ENCODE measurements at places on chromosomes 11 and 22. TPM values are rescaled to one million over a fixed set of nuclear protein-coding genes. Genes with fewer than 3 reads are reported as not detected.
A peak's percentile ranks its signal among the peaks of the same experiment; 100 is the strongest.

ABTB2 gene
- total RNA-seq: 5.8 TPM

OR52B4 gene
- total RNA-seq: not detected

GRCh38 chr11:74024261-74025029 is 15.6 kb upstream of the UCP3 start:
- peak; percentile 27 for DNase-seq

DENND5A gene
- 73.6 TPM for total RNA-seq

DNA sequence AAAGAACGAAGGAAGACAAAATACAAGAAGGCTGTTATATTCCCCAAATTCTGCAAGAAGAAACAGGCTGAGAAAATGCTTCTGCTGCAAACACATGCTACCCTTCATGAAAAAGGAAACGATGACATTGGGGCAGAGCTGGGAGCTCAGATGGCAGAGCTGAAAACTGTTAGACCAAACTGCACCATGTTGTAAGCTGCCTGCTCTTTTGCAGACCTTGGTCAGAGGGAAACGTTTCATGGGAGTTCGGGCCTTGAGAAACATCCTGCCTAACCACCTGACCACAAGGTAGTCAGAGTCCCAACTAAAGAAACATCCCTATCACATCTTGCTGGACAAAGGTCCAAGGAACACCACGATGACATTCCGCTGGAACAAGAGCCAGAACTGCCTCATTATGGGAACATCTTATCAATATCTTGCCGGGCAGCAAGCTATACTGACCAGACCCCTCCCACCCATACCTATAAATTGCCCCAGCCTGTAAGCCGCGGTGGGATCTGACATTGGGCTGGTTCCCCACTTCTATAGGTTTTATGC is 110.7 kb upstream of the CTSC start:
- DNase-seq: no peak

DNA sequence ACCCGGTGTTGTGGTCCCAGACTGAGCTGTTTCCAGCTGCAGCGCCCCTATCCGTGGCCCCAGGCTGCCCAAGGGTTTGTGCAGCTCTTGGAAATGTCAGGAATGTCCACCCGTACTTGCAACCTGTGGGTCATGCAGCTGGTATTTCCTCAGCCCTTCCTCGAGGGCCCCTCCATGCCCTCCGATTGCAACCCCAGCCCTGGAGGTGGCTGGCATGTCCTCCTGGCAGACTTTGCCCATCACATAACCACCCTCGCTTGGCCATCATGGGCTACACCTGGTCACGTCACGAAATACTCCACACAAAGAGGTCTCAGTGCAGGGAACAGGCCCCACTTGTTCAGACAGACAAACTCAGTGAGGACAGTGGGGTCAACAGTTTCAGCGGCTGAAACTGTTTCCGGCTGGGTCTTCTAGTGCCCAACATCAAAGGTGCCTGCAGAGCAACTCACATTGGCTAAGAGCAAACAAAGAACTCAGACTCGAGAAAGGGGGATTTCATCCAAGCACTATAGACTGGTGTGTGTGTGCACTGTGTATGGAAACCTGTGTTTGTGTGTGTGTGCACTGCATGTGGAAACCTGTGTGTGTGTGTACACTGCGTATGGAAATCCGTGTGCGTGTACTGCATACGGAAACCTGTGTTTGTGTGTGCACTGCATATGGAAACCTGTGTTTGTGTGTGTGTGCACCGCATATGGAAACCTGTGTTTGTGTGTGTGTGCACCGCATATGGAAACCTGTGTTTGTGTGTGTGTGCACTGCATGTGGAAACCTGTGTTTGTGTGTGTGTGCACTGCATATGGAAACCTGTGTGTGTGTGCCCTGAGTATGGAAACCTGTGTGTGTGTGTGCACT is 72.8 kb upstream of the CCND1 start:
- no peak for DNase-seq

DNA sequence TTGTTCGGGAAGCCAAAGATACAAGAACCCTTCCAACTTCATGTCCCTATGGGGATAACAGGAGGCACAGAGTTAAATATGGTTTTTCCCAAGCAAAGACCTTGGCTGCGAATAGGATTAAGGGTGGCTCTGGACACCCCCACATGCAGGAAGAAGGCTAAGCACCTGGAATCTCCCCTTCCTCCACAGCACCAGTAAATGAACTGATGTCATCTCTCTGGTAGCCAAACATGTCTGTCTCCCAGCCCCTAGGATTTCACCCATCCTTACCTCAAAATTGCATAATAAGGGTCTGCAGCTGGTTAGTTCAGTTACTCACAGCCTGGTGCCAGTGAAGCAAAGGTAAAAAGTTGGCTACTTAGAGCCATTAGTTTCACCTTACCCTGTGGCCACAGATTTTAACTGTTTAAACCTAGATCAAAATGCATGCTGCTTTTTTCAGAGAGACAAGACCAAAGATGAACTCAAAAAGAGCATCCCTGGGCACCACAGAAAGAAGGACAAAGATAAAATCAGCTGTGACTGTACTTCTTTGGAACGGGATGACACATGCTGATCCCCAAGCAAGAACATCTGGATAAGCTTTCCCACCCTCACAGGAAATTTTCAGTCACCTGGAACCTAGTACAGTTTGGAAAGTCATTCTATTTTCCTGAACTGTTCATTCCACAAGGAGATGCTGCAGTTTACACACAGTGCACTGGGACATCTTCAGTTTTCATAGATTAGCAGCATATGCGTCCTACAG is 77.2 kb upstream of the AKIP1 start:
- no peak for DNase-seq

DNA sequence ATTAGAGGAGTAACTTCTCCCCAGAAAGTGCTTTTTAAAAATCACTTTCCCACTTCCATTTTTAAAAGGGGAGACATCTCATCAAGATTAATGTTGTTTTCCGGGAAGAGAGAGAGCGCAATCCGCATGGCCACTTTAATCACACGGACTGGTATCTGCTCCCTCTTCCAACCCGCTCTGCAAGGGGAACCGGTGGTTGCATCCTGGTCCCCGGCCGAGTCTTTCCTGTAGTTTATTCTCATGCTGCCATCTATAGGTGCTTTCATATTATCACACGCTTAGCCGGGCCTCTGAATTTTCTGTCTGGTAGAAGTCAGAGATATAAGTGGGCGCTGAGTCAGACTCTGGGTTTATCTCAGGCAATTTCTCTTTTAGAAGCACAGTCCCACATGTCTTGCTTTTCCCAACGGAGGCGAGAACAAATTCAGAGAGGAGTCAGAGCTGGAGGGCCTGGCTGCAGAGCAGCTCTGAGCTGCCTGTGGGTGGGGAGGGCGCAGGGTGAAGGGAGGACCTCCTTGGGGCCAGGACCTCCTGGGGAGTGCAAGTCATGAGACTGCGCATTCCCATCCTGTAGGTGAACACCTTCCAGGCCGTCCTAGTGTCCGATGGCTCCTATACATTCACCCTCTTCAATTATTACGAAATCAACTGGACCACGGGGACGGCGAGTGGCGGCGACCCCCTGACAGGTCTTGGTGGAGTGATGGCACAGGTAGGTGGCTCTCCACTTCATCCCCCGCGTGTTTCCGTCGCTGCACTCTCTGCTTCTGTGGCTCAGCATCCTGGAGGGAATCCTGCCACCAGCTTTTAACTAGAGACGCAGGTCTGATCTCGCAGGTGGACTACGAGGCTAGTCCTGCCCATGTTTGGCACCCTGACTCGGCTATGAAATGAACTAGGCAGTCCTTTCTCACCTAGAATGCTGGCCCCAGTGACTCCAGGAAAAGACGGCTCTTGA is 11.7 kb downstream of the TECTA start:
- DNase-seq: peak; percentile 78

AIP gene
- 61.7 TPM for total RNA-seq

- no peak for DNase-seq
Measured at GRCh38 chr22:23562186-23562585, 17.9 kb downstream of the IGLL1 start.

DNA sequence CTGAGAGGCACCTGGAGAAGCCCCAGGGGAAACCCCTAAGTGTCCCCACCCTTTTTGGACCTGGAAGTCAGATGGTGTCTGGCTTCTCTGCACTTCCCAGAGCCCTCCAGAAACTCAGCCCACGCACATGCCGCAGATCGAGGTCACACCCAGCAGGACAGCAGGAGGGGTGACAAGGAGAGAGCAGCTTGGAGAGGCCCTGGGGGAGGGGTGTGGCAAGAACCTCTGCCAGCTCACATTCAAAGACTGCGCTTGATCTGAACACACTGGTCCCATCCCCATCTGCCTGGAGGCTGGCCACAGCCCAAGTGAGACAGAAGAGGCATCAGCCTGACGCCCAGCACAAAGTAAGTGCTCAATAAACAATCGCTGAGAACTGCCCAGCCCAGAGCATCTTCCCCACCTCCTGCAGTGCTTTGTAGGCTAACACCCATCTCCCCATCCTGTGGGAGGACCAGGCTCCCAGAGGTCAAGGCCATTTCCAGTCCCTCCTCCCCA is 21.4 kb downstream of the TMPRSS6 start:
- peak; percentile 55 for DNase-seq

DNA sequence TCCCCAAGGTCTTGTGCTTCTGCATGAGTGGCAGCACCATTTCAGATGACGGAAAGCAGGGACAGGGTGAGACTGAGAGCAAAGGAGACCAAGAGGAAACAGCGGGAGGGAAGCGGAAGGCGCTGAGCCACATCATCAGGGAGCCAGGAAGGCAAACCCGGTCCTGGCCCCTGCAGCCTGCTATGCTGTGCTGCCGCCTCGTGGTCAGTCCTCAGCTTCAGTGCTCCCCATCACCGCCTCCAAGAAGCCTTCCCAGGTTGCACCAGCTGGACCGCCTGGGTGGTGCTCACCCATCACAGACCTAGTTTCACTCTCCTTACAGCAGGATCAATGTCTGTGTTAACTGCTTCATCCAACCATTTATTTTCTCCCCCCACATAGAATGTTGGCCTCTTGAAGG is 73.0 kb upstream of the PHF21B start:
- DNase-seq: no peak

KCNK4 gene
- 0.24 TPM for total RNA-seq

DNA sequence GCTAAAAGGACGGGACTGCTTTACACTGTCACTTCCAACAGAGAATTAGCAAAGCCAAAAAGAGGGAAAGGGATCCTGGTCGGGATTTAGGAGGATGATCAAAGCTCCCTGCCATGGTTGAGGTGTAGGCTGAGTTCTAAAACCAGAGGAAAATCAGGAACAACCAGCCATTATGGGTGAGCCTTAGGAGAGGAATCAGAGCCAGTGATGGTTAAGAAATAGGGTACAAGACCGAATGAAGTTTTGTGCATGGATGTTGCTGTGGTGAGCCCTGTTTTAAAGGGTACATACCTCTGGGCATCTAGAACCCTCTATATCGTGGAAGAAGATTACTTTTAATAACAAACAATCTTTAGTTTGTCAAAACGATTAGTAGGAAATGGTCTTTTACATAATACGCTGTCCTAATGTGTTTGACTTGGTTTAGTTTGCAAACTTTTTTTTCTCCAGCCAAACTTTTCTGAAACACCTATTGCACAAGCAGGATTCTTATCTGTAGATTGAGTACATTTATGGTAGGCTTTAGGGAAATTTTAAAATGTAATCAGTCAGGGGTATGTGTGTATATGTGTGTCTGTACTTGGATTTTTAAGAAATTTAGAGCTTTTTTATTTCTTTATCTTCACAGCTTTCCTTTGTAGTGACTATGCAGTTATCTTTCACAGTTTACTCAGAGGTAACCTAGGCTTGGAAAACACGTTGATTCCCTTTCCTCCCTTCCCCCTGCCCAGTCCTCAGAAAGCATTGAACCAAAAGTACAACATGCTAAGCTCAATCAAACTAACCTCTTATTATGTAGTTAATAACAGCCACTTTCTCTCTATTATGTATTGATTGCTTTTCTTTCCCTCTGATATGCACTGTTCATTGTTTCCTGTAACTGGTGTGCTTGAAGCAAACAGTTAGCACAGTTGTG is 26.8 kb downstream of the TRIM44 start:
- DNase-seq: no peak

GRCh38 chr22:31932863-31933262 is 11.5 kb upstream of the YWHAH start:
- no peak for DNase-seq

DNA sequence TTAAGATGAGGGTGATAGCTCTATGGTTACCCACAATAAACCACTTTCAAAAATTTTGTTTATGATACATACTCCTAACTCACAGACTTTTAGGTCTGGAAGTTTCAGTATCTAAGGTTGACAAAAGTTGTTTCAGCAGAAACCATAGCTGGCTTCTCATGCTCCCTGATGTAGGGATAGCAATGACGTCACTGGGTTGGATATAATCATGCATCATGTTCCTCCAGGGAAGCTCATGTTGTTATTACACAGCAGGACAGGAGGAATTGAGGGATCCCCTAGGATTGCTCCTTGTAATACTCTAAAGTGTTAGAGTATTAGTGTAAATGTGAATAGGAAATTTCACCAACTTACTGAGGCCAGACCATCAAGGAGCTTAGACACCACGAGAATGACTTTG is 23.6 kb downstream of the APOL3 start:
- DNase-seq: no peak

DNA sequence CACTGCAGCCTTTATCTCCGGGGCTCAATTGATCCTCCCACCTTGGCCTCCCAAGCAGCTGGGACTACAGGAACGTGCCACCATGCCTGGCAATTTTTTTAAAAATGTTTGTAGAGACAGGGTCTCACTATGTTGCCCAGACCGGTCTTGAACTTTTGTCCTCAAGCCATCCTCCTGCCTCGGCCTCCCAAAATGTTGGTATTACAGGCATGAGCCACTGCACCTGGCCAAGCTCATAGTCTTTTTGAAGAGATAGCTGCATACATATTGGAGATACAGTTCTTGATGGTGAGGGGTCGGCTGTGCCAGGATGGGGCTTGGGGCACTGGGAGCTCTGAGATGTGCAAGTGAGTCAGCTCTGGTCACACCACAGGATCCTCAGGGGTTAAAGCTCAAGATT is 53.2 kb downstream of the CHRDL2 start:
- DNase-seq: peak; percentile 12

DNA sequence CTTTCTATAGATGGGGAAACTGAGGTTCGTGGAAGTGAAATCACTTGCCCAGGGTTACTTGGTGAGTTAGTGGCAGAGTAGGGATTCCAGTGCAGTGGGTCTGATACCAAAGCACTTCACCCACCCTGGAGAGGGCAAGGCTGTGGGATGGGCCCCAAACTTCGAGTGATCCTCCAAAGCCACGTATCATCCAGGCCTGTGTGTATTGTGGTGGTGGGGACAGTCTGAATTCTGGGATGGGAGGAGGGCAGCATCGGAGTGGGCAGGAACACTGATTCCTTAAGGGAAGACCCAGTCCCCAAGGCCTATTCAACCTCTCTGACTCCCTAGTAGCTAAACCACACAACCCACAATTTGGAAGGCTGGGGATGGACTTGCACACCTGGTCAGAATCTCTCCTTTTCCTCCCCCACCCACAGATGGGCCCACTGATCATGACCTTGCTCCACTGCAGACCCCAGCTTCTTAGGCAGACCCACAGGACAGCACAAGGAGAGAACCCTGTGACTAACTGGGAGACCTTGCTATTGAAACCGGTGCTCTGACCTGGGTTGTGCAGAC is 11.5 kb downstream of the TMPRSS13 start:
- DNase-seq: no peak

KRTAP5-9 gene
- 1.4 TPM for total RNA-seq

Measured in testis (tissue), 5 donors.